A549 treated with ZK216348 at 1 μM for 4 hours (cell line): ENCODE measurements at places on chromosomes 7 and 10. TPM values are rescaled to one million over a fixed set of nuclear protein-coding genes. Genes with fewer than 3 reads are reported as not detected.

SNCG gene
- total RNA-seq, result 11.6 to 19.1 TPM (median 15.3 TPM) in 5 replicates

TMEM236 gene
- total RNA-seq, result 0.04 to 0.09 TPM (median 0.05 TPM) in 5 replicates

CHST3 gene
- total RNA-seq, result 31.8 to 48.4 TPM (median 41.8 TPM) in 5 replicates

ZP3 gene
- 13.1 to 23.3 TPM (median 18.2 TPM) in 5 replicates for total RNA-seq

ARPC1A gene
- total RNA-seq, result 128 to 138 TPM (median 129 TPM) in 5 replicates

INTS15 gene
- 21.5 to 28.4 TPM (median 25.4 TPM) in 5 replicates for total RNA-seq
